EH (cell line): ENCODE measurements at places on chromosomes 1 and 21.

DNA sequence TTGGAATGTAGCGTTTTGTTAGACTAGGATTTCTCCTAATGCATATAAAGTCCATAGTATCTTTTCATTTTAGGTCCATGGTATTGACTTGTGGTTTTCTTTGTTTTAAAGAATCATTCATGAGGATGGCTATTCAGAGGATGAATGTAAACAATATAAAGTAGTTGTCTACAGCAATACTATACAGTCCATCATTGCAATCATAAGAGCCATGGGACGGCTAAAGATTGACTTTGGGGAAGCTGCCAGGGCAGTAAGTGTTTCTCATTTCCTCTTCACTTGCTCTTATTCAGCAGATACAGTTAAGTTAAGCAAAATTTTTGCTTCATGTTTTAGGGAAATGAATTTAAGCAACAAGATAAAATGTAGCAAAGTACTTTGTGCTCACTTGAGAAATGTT lies 25.4 kb downstream of the GNAI3 start:
- no peak for DNase-seq

DNA sequence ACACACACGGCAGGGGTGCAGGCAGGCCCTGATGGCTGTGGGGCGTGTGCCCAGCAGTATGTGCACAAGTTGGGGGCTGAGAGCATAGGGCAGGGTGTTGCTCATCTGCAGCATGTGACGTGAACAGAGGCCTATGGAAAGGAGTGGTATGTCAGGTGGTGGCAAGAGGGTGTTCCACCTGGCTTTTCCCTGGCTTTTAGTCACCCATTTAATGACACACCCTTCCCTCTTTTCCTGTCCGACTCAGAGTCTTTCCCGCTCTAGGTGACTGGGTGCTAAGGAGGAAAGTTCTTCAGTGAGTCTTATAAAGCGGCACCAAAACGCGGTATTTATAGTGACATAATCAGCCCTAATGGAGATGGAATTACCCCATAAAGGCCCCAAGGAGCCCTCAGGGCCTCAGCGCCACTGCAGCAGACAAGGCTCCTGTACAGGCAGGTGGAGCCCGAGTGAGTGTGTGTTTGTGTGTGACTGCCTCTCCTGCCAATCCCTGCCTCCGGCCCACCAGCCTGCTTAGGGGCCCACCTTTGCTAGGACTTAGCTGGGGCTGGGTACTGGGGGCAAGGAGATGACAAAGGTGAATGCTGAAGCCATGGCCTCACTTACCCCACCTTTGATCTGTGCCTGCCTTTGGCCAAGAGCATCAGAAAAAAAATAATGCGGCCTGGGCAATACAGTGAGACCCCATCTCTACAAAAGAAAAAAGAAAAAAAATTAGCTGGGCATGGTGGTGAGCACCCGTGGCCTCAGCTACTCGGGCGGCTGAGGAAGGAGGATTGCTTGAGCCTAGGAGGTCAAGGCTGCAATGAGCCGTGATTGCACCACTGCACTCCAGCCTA lies 3.3 kb upstream of the EPHA2 start:
- no peak for DNase-seq

DNA sequence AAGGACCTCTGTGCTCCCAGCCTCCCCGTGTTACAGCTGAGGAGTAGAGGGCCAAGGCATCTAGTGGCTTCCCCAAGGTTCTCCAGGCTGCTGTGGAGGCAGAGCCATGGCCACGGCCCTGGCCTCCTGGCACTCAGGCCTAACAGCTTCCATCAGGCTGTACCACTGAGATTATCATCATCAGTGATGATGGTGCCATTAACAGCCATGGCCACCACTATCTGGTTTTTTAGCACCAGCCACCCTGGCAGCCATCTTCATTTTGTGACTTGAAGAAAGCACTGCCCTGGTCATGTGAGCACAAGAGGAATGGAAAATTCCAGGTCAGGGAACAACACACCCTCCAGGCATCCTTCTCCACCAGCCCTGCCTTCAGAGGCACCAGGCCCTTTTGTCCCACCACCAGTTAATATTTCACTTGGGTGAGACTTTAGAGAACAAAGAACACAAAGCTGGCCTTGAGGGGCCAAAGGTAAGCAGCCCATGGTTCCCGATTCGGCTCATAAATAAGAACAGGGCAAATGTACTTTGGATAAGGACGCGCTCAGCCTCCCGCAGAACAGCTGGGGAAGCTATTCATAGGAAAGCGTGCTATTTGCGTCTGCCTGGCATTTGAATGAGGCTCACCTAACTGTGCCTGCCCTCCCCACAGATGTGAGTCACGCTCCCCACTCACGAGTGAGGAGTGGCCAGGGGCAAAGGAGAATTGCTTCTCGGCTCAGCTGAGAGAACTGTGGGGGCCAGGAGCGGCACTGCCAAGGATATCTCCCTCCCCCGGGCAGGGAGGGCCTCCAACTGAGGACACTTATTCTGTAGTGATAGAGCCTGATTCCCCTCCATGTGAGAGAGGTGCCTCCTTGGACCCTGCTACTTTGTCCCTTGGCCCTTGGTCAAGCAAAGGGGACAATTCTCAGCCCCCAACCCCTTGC lies 95.6 kb downstream of the CD58 start:
- no peak for DNase-seq

GRCh38 chr21:32367158-32367557 lies 25.7 kb downstream of the URB1 start:
- no peak for DNase-seq

DNA sequence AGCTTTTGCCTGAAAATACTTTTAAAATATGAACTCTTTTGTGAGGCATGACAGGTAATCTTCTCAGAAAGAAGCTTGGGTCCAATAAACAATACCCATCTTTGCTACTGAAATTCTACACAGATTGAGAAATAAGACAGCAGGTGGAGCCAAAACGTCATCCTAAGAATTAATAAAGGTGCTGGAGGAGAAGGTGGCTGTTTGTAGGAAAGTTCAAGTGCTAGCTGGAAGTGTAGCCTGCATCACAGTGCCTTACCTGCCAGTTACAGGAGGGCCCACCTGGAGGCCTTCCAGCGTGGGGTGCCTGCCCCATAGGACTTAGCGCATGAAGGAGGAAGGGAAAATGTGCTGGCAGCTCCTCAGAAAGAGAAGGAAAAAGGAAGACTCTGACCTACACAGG lies 93.7 kb downstream of the TTC3 start:
- DNase-seq: peak; percentile 32

DNA sequence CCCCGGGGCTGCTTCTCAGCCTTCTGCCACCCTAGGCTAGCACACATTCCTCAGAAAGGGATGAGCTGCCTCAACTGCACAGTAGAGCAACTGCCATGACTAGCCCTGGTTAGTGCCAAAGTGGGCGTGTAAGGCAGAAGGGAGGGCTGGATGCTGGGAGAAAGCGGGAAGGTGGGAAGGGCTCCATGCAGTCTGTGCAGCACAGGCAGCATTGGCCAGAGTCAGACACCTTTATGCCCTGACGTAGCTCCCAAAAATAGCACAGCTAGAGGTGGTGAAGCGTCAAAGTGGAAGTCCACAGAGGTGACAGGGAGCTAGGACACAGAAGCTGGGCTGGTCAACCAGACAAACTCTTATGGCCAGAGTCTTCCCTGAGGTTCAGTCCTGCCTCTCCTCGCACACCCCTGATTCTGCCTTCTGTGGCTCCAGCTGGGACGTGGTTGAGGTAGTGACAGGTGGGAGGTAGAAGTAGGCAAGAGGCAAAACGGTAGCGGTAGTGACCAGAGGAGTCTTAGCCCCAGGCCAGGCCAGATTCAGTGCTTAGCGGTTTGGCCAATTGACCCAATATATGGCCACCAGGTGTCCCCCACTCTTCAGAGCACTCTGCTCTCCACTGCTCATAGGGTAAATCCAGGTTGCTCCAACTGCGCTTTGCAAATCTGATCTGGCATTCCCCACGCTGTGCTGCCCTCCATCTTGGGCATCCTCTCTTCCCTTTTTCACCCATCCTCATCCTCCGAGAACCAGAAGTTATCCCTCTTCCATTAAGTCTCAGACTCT lies 45.6 kb downstream of the DDX20 start:
- DNase-seq: no peak

DNA sequence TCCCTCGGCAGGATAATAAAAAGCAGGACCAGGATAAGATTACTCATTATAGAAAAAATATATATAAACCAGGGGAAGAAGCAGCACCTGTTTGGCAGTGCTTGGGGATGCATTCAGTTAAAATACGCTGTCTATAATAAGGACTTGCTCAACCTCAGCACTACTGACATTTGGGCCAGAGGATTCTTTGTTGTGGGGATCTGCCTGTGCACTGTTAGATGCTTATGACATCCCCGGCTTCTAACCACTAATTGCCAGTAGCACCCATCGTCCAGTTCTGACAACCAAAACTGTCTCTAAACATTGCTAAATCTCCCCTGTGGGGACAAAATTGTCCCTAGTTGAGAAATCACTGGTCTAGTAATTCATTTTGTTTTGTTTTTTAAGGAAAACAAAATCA lies 242.1 kb downstream of the SLC45A1 start:
- no peak for DNase-seq

DNA sequence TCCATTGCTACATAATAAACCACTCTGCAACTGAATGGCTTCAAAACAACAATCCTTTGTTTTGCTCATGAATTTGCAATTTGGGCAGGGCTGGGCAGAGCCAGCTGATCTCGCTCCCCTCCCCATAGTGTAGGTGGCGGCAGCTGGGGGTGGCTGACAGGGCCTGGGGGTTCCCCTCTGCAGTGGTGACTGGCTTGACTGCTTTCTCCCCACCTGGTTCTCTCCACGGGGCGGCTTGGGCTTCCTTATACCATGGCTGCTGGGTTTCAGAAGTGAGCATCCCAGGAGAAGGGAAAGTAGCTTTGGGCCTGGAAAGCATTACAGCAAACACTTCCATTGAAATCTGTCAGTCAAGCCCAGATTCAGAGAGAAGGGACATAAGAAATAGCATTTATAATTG lies 129.7 kb upstream of the ZBTB40 start:
- no peak for DNase-seq

GRCh38 chr1:204566583-204566955 lies 50.4 kb downstream of the MDM4 start:
- no peak for DNase-seq

GRCh38 chr1:160410406-160411005 lies 10.1 kb downstream of the VANGL2 start:
- DNase-seq: no peak

GRCh38 chr1:172416496-172417035 lies 3.9 kb upstream of the C1orf105 start:
- DNase-seq: no peak

DNA sequence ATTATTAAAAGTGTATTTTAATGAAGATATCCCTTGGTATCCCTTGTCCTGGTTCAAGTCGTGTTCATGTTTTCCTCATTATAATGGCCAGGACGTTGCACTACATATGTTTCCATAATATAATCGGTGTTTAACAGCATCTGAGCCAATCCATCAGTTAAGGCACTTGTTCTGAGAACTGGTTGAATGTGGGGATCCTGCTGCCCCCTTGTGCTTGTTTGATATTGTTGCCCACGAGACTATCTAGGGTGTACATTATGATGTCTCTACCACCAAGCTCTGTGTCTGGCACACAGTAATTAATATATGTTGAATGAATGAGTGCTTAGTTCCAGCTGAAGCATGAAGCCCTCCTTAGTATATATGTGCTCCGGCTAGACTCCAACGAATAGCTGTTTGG lies 193.0 kb downstream of the CACNA1E start:
- DNase-seq: no peak
